HuH-7 (cell line): ENCODE measurements at places on chromosomes 2 and 18.
A peak's percentile ranks its signal among the peaks of the same experiment; 100 is the strongest.

DNA sequence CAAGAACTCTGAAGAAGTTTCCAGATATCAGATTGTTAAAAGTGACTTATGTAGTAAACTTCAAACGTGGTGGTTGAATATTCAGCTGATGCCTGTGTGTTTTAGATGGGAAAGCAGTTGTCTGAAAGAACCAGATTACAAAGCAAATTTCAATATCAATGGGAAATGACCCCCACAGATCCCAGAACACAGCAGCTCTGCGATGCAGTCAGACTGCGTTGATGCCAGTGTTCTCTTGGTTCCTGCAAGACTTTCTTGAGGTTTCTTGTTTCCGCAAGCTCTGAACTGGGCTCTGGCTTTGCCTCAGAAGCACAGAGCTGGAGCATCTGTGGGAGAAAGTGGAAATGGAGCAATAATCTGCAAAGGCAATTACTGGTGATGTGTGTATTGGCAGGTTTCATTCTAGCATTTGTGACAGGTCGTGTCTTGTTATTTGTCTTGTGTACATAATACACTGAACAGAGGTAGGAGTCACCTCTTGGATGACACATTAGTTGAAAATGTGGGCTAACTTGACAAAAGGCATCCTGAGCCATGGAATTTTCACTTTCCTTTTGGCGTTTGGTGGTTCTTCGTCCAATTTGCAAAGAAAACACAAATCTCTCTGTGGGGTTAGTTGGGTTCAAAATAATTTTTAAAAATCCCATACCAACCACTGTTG is 10.8 kb upstream of the LYPD6B start:
- no peak for DNase-seq

DNA sequence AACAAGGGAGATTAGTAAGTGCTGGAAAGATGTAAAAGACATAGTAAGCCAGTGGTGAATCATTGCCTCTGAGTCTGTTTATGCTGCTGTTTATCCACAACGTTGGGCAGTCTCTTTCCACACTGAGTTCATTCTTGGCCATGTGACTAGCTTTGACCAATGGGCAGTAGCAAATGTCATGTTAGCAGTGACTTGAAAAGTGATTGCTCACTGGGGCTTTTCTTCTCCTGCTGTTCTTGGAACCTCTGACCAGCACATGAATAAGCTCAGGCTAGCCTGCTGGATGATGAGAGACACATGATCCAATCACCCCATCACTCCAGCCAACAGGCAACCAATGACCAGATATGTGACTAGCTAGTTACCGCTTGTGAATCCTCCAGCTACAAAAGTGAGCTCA is 360.4 kb downstream of the SLC4A3 start:
- no peak for DNase-seq

GRCh38 chr2:54613794-54614257 is 109.6 kb upstream of the EML6 start:
- no peak for DNase-seq

DNA sequence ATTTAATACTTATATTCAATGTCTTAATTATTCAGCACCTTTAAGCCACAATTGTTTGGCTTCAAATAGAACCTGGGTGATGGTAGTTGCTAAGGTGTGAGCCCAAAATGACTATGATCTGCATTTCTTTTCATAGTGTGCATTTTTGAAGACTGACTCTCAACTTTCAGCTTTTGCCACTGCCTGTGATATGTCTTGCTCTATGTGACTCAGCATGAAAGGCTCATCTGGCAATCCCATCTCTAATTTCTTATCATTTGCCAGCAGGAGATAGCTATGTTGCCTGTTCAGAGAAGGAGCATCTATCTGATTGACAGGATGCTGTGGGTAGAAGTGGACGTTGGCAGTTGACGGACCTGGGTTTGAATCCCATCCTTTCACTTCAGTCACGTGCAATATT is 34.5 kb upstream of the CCDC93 start:
- DNase-seq, result no peak

DNA sequence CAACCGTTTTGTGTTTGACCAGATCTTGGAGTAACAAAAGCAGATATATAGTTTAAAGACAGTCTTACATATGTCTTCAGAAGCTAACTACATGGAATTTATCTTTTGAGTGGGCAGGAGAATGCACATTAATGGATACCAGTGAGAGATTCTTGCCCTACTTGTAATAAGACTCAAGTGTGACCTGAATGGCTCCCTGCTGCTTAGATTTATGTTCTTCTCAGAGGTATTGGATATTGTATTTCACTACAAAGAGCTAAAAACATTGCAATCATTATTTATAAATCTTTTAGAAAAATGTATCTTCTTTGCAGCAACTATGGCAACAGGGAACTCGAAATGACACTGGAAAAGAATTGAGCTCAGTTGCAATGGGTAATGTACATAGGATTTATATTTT is 227.7 kb downstream of the LRRTM4 start:
- no peak for DNase-seq

DNA sequence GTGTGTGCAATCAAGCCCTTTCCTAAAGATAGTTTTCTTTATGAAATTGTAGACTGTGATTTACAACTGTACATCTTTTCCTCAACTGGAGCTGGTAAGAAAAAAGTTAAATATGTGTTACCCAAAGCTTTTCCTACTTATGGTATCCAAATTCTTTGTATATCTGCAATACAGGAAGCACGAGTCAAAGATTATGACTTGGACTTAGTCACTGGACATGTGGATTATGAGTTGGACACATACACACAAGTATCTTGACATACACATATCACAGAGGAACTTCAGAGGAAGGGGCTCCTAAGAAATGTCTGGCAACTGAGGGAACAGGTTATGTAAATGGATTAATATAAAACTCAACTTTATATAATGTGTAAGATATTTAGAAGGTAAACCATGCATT is 35.2 kb downstream of the PRELID3A start:
- no peak for DNase-seq

DNA sequence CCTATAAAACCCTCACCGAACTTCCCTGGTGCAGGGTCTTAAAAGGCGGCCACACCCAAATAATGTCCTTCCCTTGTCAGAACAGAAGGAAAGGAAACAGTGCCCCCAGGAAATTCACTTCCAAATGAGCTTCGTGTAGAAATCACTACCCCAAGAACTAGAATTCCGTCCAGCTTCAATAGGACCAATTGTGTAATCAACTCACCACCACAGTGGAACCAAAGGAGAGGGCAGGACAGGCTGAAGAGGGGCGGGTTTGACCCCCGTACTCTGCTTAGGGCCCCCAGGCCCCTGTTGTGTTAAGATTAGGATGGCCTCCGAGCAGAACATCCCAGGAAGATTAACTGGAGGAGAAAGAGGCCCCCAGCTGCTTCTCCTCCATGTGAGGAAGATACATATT is 24.1 kb downstream of the GPR35 start:
- DNase-seq, result no peak

GRCh38 chr18:22170421-22171257 is 1.2 kb downstream of the GATA6 start:
- no peak for DNase-seq

DNA sequence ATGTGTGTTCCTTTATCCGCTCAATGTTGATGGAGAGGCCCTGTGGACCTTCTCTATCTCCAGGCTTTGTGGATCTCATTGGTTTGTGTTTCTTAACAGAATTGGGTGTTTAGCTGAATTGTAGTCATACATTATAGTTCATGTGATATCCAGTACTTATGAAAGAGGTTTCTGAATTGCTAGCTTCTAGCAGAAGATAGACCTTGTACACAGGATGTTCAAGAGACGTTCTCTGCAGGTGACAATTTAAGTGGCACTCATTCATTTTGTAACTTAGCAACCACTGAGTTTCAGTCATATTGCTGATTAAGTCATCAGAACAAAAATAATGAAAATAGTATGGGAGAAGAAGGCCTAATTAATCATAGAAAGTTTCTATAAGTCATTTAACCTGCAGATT is 279.2 kb downstream of the ALPK2 start:
- DNase-seq, result no peak

DNA sequence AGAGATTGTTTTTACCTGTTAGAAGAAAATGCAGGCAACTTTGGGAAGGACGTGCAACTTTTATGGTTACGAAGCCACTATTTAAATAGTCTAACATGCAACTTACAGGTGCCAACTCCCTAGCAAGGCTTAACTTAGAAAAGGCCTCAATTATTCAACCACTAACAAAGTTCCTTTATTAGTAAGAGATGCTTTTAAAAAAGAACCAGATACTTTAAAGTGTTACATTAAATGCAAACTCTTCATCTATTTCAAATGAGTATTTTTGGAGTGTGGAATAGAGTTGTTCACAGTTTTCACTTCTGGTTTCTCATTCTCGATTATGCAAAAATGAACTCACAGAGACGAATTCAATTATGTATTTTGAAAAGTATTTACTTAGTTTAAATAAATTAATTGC is 51.7 kb downstream of the PELI1 start:
- no peak for DNase-seq

GRCh38 chr2:38578832-38579231 is 23.9 kb downstream of the HNRNPLL start:
- DNase-seq, result no peak

- DNase-seq, result no peak
These were observed 41.7 kb downstream of the ARL5A start for GRCh38 chr2:151786483-151786882.

- DNase-seq, result no peak
These were observed 195.9 kb upstream of the HS6ST1 start for GRCh38 chr2:128514555-128514955.

DNA sequence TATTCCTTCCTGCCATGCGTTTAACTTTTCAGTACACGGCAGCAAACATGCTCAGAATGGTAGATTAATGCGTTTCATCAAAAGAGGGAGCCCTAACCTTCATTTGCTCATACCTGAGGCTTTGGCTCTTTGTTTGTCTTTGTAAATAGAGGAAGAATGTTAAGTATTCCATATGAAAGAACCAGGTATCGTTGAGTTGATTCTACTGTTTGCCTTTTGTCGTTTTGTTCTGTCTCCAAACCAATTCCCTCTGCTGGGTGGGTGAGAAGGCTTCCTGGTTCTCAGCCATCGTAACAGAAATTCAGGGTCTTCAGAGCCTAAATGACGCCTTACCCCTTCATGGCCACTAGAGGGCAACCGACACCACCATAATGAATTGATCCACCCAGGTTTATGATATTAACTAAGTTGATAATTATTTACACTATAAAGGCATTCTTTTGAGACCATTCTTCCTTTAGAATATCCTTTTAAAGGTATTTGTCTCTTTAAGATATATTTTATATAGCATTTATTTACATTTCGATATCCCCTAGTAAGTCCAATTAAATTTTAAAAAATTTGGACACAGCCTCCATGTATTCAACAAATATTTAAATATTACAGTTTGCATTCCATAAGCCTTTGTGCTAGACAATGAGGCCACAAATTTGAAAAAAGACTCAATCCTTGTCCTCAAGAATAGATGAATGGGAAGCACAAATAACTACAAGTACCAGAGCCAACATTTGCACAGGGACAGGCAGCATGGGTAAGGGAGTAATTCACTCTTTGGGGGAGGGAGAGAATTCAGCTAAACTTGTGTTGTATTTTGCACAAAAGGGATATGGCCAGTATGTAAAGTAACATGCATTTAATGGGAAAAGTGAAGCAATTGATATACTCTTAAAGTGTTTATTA is 48.1 kb downstream of the TIMM21 start:
- DNase-seq, result peak; percentile 83

DNA sequence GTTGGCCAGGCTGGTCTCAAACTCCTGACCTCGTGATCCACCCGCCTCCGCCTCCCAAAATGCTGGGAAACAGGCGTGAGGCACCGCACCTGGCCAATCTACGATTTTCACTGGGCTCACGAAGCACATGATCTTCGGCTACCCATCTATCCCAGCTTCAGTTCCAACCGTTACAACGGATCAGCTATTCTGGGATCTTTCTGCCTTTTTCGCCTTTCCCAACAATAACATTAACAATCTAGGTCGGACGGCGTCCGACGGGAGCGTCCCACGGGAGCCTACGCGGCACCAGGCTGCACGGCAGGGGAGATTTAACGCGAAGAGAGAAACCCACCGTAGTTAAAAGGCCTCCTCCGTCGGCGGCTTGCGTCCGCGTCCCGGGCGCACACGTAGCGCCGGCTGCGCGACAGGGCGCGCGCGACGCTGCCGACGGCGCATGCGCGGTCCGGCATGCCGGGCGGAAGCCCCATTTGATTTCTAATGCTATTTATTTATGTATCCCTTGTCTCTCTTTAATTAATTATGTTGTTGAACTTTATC is at the start of gene MSL3B:
Gene MSL3B, minus strand, starts transcription at position 394 of the 540 bp plus-strand sequence.
- no peak for DNase-seq

GRCh38 chr18:73750052-73750451 is 397.6 kb downstream of the FBXO15 start:
- DNase-seq, result no peak

GRCh38 chr18:77918730-77919129 is 669.1 kb downstream of the GALR1 start:
- no peak for DNase-seq

DNA sequence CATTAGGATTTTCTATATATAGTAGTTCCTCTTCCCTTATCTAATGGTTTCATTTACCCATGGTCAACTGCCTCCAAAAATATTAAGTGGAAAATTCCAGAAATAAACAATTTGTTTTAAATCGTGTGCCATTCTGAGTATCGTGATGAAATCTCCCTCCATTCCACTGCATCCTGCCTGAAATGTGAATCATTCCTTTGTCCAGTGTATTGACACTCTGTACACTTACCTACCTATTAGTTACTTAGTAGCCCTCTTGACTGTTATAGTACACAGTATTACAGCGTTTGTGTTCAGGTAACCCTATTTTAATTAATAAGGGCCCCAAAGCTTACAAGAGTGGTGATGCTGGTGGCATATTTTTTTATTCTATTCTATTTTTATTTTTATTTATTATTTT is 26.2 kb downstream of the TAF4B start:
- no peak for DNase-seq

- no peak for DNase-seq
These were observed 90.6 kb upstream of the TAF1B start for GRCh38 chr2:9752441-9753275.

DNA sequence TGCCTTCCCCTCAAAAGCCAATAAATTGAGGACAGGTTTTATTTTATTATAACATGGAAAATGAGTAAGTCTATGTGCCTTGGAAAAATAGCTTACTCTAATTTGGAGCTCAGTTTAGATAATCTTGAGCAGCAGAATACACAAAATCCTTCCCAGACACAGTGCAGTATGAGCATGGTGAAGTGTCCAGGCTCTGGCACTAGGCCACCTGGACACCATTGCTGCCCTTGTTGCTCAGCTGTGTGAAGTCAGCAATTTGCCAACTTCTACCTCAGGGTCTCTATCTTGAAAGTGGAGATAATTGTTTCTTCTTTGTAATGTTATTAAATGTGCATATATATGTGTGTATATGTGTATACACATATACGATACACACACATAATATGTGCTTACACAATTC is 104.9 kb upstream of the CAVIN2 start:
- DNase-seq, result no peak

- no peak for DNase-seq
These were observed 366.0 kb upstream of the SLC14A2 start for GRCh38 chr18:45249246-45249661.

- DNase-seq, result no peak
These were observed 23.1 kb downstream of the ST3GAL5 start for GRCh38 chr2:85865539-85866164.

- no peak for DNase-seq
These were observed 15.4 kb upstream of the MSGN1 start for GRCh38 chr2:17800693-17801458.

- DNase-seq, result no peak
These were observed 19.0 kb upstream of the FAM178B start for GRCh38 chr2:97005353-97005752.

- DNase-seq, result no peak
These were observed 44.2 kb downstream of the LYPD6B start for GRCh38 chr2:149082735-149083134.

GRCh38 chr2:220143336-220143735 is 515.9 kb downstream of the SLC4A3 start:
- no peak for DNase-seq
